ENCODE measurements at places on chromosomes 2 and 18.

DNA sequence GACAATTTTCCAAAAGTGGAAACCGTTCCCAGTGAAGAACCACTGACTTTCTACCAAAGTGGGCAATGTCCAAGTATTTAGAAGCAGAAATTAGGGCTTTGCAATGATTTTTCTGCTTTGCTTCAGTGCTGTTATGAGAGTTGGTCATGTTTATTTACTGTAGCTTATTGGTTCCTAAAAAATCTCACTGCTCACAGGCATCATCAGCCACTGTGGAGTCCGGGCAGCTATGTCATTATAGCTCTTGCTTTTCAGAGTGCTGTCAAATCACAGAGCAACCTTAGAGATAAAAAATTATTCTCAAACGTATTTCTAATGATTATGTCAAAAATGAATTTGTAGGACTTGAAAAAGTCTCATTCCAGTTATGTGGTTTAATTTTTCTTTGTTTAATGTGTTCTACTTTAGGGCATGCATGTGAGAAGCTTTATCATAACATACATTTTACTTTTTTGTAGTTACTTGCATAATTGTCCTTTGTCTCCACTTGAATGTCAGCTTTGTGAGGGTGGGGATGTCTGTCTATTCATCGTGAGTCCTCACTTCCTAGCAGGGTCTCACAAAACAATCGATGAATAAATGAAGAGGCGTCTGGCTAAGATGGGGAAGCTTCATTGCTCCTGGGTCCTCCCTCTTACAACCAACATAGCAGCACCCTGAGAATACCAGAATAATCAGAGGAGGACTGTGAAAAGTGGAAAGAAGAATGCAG is 117.6 kb downstream of the TPGS2 start:
- no peak for DNase-seq

- no peak for DNase-seq
Observed at GRCh38 chr18:12296087-12296403, 12.0 kb upstream of the TUBB6 start.

DNA sequence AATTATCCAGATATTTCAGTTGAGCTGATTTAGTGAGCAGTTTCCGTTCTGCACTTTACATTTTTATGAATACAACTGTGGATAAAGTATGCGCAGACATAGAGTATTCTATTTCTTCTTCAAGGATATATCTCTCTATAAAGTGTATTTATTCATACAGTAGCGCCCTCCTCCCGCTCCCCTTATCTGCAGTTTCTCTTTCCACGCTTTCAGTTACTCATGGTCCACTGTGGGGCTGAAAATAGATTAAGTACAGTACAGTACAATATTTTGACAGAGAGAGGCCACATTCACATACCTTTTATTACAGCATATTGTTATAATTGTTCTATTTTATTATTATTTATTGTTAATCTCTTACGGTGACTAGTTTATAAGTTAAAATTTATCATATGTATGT is 19.7 kb upstream of the FHL2 start:
- DNase-seq = no peak

DNA sequence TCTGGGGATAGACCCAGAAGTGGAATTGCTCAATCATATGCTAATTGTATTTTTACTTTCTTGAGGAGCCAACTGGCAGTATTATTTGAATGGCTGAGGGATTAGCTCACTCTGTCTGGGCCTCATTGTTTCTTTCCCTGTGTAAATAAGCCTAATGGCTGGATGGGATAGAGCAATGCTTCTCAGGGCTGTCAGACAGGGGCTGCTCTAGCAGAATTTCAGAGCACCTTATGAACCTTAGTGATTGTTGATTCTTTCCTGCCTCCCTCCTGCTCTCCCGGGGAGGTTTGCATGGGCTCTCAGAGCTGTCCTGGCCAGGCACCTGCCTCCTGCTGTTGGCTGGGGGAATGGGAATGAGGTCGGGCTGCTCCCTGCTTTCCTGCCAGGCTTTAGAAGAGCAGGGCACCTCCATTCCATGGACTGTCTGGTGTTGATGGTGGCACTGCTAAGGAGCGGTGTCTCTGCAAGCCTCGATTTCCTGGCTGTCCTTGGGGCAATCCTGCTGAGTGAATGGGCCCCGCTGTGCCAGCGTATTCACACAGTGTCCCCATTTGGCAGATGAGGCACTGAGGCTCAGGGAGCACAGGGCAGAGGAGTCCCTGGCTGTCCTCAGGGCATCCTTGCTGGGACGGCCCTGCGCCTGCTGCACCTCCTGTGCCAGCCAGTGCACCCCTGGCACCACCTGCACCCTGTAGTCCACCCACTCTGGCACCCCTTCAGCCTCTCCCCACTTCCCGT is 468.2 kb upstream of the HS6ST1 start:
- no peak for DNase-seq

- DNase-seq = no peak
Observed at GRCh38 chr18:58552057-58552461, 76.8 kb downstream of the ALPK2 start.

DNA sequence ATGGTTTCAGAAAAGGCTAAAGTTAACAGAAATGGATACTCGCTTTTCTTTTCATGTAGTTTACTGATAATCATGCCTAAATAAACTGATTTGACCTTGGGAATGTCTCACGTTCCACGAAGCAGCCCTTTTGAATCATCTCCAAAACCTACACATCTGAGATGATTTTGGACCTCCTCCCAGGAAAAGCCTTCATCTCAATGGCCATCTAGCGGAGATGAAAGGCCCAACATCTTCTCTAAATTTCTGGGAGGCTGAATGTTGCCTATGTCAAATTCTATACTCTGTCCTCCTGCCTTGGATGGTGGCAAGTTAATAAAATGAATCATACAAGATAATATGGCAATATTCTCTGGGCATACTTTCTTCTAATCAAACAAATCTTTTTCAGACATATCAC is 448.5 kb downstream of the ZEB2 start:
- DNase-seq = no peak

DNA sequence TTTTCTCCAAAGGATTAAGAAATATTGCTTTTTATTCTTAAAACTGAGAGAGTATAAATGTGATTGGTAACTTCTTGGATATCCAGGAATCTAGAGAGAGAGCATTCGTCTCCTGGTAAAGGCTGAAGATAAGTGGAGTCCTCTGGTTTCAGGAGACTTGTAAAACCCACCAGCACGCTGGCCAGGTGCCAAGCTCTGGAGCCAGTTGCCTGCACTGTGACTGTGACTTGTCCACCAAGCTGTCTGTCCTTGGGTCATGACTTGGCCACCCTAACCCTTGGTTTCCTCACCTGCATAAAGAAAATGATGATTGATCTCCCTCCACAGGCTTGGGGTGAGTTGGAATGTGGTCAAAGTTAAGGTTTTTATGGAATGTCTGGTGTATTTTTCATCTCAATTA is 185.4 kb upstream of the NCKAP5 start:
- no peak for DNase-seq

DNA sequence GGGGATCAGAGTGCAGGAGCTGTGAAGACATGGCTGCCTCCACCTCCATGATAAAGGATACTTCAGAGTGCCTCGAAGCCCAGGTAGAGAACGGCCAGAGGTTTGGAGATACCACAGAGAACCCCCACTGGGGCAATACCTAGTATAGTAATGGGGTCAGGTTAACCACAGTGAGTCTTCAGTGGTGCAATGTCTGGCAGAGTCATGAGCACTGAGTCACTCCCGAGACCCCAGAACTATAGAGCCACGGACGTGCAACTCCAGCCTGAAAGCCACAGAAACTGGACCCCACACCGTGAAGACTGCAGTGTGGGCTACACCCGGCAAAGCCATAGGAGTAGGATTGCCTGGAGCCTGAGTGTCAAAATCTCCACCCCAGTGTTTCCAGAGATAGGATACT is 746.6 kb downstream of the CBLN2 start:
- no peak for DNase-seq

DNA sequence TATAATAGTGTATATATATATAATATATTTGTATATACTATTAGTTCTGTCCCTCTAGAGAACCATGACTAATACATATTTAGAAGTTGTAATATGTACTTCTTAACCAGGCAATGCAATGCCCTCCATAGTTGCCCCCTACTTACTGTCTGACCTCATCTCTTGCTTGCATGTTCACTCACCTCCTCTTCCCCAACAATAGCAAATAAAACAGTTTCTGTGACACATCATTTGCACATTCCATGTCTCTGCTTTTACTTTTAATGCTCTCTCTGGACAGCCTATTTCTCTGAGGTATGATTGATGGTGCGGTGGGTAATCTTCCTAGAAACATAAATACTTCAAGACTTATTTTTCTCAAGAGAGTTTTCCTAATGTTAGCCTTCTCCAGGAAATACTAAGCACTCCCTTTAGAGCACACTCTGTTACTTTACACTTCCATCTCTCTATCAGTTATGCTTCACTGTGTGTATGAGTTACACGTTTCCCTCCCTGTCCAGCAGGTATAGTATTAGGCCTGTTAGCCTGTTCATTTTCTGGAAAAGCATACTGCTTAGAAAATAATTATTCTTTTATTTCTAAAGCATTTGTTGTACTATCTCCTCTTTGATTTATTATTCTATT is 295.6 kb upstream of the LRATD1 start:
- no peak for DNase-seq

- DNase-seq = no peak
Observed at GRCh38 chr2:200873560-200873959, 9.1 kb upstream of the CLK1 start.

GRCh38 chr2:22518641-22519040 is 866.3 kb upstream of the KLHL29 start:
- no peak for DNase-seq

GRCh38 chr2:209696836-209697711 is 74.6 kb upstream of the UNC80 start:
- DNase-seq = no peak

DNA sequence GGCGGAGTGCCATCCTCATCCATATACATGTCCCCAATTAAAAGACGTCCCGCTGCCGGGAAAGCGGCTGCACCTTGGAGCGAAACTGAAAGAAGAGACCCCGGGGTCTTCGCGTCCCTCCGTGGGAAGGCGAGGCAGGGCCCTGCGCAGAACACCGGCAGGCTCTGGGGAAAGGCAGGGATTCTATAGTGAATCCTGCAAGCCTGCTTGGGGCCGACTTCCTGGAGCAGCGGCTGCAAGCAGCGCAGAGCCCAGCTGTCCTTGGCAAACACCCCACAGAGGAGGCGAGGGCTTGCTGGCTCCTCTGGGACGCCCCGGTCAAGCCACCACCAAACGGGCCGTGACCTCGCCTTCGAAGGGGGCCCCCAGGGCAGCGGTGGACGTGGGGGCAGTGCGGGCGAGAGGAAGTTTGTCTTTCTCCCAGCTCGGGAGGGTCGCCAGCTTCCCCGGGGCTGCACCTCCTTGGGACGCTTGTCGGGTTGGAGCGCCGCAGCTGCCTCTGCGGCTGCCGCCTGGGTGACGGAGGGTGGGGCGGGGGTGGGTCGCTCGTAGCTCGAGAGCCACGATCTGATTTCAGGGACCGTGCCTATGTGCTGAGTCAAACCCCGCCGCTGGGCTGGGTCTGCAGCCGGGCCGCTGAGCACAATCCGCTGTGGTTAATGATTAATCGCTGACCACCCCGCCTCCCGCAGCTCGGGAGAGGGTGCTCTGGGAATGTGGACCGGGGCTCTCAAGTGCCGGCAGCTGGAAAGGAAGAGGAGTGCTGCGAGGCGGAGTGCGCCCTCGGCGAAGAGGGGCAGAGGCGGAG is 486 bp upstream of the GPR39 start:
- no peak for DNase-seq

GRCh38 chr2:151305129-151305691 is 15.7 kb upstream of the NMI start:
- DNase-seq = no peak

GRCh38 chr2:42025151-42025582 is 22.7 kb upstream of the PKDCC start:
- no peak for DNase-seq

- DNase-seq = no peak
Observed at GRCh38 chr2:25598332-25598731, 75.0 kb downstream of the DTNB start.

- DNase-seq = no peak
Observed at GRCh38 chr2:42848726-42849290, 56.4 kb upstream of the HAAO start.

- DNase-seq = no peak
Observed at GRCh38 chr18:73520229-73520628, 627.4 kb downstream of the FBXO15 start.

GRCh38 chr2:165369131-165369897 is 100.2 kb upstream of the CSRNP3 start:
- no peak for DNase-seq

DNA sequence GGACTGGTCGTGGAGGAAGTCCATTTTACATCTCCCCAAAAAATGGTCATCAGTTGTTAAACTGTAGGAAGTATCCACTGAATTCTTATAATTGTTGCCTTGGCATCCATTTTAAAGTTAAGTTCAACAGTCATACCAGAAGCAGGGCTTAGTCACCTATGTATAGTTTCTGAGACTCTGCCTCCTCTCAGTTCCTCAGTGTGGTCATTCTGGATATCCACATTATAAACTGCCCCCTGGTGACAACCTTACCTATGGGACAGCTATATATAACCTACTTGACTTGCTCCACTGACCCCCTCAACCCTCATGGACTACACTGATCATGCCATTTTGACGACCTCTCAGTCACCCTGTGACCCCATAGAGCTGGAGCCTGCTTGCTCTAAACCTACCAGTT is 617.0 kb downstream of the LRP1B start:
- DNase-seq = no peak

DNA sequence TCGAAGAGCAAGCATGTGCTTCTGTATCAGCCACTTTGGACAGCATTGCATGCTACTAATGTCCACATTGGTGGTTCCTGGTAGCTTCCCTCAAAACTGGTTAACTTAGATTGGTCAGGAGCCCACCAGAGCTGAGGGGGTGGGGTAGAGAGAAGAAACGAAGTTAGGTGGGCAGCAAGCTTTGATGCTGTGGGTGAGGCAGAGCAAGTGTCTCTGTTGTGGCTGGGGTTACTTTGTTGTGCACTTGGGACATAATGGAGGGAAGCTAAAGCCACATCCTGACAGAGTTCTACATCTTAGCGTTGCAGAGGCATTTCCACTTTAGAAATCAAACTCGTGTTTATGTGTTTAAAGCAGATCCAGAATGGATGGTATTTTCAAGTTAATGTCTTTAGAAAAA is 82.7 kb downstream of the FAM168B start:
- DNase-seq = peak; percentile 5

GRCh38 chr2:63814114-63814513 is 27.6 kb upstream of the UGP2 start:
- no peak for DNase-seq

DNA sequence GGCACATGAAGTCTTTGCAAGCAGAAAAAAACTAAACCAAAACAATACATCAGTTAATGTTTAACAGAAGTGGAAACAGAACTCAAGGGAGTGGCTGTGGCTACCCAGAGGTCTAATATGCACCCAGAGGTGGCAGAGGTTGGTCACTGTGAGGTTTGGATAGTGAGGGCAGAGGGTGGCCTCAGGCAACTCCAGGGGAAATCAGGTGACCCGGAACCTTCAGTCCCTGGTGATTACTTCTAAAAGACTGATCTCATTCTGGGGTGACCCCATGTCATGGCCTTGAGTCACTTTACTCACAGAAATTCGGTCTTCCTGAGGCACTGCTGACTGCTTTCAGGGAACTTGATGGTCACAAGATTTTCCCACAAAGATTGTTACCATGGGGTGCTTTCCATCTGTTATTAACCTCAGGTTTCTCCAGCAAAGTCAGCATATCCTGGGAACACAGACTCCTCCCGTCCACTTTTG is 99.4 kb downstream of the TMEM17 start:
- DNase-seq = no peak

Data from CD4-positive, alpha-beta T cell treated with Interleukin-4 for 4 hours (primary cell).